ENCODE measurements at places on chromosomes 3 and 15.
A peak's percentile ranks its signal among the peaks of the same experiment; 100 is the strongest.

DNA sequence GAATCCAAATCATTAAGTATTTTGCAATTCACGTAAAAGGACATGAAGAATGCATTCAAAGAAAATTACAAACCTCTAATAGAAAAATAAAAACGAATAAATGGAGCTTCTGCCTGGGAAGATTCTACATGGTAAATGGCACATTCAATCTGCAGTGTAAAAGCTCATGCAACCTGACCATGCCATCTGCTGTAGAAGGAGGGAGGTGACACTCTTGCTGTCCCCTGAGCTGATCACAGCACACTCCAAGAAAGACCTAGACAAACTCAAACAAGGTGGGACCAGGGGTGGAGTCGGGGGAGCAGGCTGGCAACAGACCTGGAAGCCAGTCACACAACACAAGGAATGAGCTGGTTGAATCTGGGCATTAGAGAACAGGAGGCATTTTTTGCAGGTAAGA lies 101.8 kb downstream of the BDH1 start:
- peak; percentile 37 for DNase-seq

GRCh38 chr15:52567871-52568600 lies 794 bp downstream of the ARPP19 start:
- DNase-seq: peak; percentile 16

- no peak for DNase-seq
Observed at GRCh38 chr3:62602129-62602770, 228.9 kb upstream of the FEZF2 start.

GRCh38 chr3:42497009-42497731 lies 5.3 kb upstream of the VIPR1 start:
- DNase-seq: peak; percentile 51

DNA sequence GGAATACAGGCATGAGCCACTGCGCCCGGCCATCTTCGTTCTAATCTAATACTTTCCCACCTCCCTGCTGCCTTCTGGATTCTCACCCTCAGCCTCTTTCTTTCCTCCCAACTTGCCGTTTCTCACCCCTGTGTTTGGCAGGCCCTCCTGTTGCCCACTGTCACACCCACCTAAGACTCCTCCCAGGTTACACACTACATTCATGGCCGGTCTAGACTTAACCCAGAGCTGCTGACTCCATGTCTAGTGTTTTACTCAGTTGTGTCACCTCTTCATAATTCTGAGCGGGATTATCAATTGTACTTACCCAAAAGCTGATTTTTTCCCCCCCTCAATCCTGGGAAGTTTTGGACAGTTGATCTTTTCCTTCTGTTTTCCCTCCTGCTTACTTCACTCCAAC lies 223.8 kb downstream of the FEZF2 start:
- DNase-seq: no peak

DNA sequence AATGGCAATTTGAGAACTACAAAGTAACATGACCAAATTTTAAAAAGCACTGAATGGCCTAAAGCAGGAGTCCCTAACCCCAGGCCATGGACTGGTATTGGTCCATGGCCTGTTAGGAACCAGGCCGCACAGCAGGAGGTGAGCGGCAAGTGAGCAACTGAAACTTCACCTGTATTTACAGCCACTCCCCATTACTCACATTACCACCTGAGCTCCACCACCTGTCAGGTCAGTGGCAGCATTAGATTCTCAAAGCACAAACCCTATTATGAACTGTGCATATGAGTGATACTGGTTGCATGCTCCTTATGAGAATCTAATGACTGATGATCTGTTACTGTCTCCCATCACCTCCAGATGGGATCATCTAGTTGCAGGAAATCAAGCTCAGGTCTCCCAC lies 48.8 kb downstream of the SENP7 start:
- no peak for DNase-seq

- no peak for DNase-seq
Observed at GRCh38 chr3:59538753-59539432, 489.1 kb upstream of the CFAP20DC start.

DNA sequence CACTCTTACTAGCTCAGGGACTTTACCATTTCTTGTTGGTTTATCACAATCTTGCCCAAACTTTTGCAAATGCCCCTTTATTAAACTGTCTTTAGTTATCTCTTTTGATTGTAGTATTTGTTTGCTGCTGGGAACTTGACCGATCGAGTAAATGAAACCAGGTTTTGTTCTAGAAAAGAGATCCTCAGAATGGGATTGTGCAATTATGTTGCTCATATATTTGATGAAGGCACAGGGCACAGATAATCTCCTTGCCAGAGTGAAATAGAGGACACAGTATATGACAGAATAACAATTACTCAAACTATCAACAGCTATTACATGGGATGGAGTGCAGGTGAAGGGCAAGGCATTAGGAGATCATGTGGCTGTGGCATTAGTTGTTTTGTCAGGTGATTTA lies 216.6 kb upstream of the RASGRP1 start:
- no peak for DNase-seq
